CD4-positive, alpha-beta T cell treated with Interleukin-6 at 100 ng/mL for 8 hours (primary cell): ENCODE measurements at places on chromosomes 12 and 14.

DNA sequence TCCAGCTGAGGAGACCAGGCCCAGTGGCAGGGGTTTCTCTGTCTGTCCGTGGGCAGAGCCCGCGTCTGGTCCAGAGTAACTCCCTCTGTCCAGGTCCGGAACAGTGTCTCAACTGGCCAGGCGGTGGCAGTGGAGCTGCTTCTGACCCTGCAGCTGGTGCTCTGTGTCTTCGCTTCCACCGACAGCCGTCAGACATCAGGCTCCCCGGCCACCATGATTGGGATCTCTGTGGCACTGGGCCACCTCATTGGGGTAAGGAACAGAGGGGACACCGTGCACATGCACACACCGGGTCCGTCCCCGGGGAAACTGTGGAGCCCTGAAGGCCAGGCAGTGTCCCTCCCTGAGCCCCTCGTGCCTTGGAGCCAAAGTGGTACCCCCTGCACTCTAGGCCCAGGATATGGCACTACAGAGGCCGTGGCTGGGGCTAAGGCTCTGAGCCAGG is 1.5 kb downstream of the AQP6 start:
- DNase-seq: no peak

DNA sequence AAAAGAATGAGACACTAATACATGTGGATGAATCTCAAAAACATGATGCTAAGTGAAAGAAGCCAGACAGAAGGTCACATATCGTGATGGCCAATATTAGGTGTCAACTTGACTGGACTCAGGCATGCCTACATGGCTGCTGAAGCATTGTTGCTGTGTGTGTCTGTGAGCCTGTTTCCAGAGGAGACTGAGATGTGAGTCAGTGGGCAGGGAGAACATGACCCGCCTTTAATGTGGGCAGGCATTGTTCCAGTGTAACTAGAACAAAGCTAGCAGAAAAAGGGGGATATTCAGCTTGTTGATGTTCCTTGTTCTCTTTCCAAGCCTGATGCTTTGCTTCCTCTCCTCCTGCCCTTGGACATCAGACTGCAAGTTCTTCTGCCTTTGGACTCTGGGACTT is 47.6 kb downstream of the DCAF5 start:
- no peak for DNase-seq

DNA sequence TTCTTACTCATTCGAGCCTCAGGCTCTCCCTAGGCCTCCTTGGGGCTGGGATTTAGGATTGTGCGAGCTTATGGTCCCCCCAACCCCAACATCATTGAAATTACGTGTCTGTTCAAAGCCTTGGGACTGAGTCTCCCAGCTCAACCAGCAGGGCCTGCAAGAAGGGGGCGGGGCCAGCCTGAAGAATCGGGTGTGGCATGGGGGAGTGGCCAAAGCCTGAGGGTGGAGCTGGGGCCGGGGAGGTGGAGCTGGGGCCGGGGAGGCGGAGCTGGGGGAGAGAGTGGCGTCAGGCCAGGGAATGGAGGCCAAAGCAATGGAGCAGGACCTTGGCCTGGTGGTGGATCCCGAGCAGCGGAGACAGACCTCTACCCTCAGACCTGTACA is 24.3 kb upstream of the HSPB8 start:
- DNase-seq: no peak

GRCh38 chr12:110498984-110499706 is 2.8 kb downstream of the VPS29 start:
- DNase-seq: no peak
